Calu3 (cell line): ENCODE measurements at places on chromosomes 7 and 10. TPM values are rescaled to one million over a fixed set of nuclear protein-coding genes. Genes with fewer than 3 reads are reported as not detected.

DNA sequence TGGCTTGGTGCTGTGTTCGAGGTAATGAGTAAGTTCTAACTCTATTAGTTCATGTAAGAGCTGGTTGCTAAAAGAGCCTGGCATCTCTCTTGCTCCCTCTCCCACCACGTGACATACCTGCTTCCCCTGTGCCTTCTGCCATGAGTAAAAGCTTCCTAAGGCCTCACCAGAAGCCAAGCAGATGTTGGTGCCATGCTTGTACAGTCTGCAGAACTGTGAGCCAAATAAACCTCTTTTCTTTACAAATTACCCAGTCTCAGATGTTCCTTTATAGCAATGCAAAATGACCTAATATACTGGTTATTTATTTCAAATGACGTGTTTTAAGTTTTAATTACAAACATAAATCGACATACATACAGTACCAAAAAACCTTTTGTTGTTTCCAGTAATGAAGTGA is 101.7 kb upstream of the DNAJC1 start:
- no peaks in the 10 kb centered on the region for H3K4me1 ChIP-seq
- no peak overlapping the region for H3K27ac ChIP-seq
- H3K4me3 ChIP-seq, result no peak overlapping the region
- DNase-seq, result no peak

DNA sequence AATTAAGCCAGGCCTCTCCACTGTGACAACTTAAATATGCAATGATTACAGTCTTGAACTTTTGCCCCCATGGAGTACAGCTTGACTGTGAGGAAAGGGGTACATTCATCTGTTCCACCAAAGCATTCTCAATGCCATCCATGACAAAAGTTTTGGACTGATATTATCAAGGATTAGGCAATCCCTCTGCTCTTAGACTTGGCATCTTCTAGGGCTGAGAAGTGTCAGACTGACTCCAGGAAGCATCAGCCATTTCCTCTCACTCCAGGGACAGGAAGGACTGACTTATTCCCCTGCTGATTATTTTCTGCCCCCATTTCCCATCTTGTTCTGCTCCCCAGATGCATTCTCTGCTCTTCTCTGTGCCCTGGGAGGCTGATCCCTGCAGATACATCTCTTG is 69.7 kb downstream of the ZNF365 start:
- no peaks in the 10 kb centered on the region for H3K4me1 ChIP-seq
- H3K36me3 ChIP-seq, result no peaks in the 10 kb centered on the region
- no peaks in the 10 kb centered on the region for H3K27me3 ChIP-seq
- no peak overlapping the region for H3K4me3 ChIP-seq
- no peak for DNase-seq

GRCh38 chr7:101968720-101969466 is 151.5 kb downstream of the CUX1 start:
- no peak for DNase-seq
- H3K36me3 ChIP-seq, result no peaks in the 10 kb centered on the region
- H3K4me3 ChIP-seq, result no peak overlapping the region
- no peak overlapping the region for H3K27ac ChIP-seq
- no peaks in the 10 kb centered on the region for H3K27me3 ChIP-seq

DNA sequence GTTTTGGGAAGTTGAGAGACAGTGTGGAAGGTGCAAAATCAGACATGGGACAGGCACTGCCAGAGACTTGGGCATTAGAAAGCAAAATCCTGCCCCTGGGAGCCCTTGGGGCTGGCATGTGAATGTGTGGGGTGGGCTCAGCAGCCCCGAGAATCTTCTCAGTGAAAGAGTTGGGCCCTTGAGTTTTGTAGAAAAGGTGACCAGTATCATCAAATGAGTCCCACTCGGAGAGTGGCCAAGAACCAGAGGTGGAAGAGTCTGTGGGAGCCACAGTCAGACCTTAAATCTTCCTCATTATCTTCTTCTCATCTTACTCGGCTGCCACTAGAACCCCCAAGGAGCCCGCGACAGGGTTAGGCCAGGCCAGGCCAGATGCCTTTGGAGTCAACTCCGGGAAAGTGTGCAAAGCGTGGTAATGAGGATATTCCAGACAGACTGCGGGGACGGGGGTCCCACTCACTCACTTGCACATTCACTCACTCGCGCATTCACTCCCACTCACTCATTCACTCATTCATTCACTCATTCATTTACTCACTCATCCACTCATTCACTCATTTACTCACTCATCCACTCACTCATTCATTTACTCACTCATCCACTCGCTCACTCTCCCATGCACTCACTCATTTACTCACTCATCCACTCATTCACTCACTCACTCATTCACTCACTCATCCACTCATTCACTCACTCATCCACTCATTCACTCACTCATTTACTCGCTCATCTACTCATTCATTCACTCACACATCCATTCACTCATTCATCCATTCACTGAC is 74.9 kb downstream of the CARD11 start:
- H3K4me3 ChIP-seq, result no peak overlapping the region
- H3K4me1 ChIP-seq, result no peaks in the 10 kb centered on the region
- no peaks in the 10 kb centered on the region for H3K36me3 ChIP-seq
- H3K27me3 ChIP-seq, result no peaks in the 10 kb centered on the region
- no peak overlapping the region for H3K27ac ChIP-seq

The ERVW-1 gene
- not detected in 2 replicates for total RNA-seq

GRCh38 chr10:108849688-108850087 is 1073.6 kb downstream of the XPNPEP1 start:
- no peaks in the 10 kb centered on the region for H3K36me3 ChIP-seq
- no peaks in the 10 kb centered on the region for H3K27me3 ChIP-seq
- H3K27ac ChIP-seq, result no peak overlapping the region
- DNase-seq, result no peak
- no peak overlapping the region for H3K4me3 ChIP-seq
- H3K4me1 ChIP-seq, result no peaks in the 10 kb centered on the region

DNA sequence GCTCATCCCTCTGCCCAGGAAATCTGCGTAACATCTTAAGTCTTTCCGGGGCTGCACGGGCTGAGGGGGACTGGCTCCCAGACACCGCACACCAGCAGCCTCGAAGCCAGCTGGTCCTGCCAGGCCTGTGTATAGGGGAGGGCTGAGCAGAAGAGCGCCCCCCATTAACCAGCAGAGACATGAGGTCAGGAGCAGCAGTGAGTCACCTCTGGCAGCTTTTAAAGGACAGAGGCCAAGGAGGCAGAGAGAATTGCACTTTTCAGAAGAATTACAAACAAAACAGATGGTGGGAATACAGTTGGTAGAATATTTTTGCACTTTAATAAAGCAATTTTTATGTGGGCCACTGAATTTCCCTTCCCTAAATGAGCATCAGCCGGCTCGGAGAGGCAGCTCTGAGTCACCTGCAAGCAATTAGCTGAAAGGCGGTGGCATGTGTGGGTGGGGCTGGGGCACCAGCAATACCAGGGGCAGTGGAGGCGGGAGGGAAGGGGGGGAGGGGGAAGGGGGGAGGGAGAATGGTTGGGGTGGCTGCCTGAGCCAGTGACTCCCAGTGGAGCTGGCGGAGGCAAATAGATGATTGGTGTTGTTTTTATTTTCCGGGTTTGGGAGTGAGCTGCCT is 39.1 kb downstream of the GOLGA7B start:
- no peaks in the 10 kb centered on the region for H3K27me3 ChIP-seq
- peak; percentile 72 for DNase-seq
- H3K4me1 ChIP-seq, result peaks cover 14% of the 10 kb centered on the region
- H3K36me3 ChIP-seq, result no peaks in the 10 kb centered on the region
- H3K4me3 ChIP-seq, result no peak overlapping the region
